ENCODE measurements at places on chromosomes 12 and 14.

GRCh38 chr14:57293866-57294837 lies 25.4 kb downstream of the AP5M1 start:
- DNase-seq = no peak

- DNase-seq = no peak
Measured at GRCh38 chr12:87217491-87217890, 811.7 kb downstream of the C12orf50 start.

DNA sequence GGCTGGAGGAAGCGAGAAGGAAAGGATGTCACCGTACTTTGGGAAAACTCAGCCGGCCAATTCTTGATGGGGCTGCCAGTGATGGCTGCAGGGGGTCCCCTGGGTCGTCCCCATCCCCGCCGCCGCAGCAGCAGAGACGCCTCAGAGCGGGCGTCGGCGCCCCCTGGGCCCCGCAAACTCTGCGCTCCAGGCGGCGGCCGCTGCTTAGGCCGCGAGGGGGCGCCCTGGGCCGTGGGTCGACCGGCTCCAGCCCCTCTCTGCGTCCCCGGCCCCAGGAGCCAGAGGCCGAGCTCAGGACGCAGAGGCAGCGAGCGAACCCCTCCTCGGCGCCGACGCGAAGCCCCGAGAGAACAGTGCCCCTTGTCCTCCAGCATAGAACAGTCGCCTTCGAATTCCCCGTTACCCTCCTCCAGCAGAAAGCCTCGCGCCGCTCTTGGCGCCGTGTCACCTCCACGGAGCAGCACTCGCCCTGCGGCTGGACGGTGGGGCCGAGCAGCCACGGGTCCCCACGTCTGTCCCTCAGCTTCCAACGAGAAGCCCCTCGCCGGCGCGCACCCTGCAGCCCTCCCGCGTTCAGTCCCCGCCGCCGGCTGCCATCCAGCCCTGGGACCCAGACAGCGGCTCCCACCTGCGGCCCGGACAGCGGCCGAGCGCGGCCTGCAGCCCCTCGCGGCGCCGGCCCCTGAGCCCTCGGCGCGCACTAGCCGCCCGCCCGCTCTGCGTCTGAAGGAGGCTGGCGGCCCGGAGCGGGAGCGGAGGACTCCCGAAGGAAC lies 106.6 kb downstream of the PRICKLE1 start:
- DNase-seq = peak; percentile 29

DNA sequence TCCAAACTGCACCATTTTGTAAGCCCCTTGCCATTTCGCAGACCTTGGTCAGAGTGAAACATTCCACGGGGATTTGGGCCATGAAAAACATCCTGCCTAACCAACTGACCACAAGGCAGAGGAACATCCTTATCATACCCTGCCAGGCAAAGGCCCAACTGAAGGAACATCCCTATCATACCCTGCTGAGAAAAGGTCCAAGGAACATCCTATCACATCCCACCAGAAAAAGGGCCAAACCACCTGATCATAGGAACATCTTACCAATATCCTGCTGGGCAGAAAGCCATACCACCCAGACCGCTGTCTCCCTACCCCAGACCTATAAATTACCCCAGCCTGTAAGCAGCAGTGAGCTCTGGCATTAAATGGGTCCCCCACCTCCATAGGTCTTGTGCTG lies 19.4 kb upstream of the LRRC9 start:
- no peak for DNase-seq

- no peak for DNase-seq
Measured at GRCh38 chr12:45893240-45893639, 97.1 kb downstream of the SCAF11 start.

DNA sequence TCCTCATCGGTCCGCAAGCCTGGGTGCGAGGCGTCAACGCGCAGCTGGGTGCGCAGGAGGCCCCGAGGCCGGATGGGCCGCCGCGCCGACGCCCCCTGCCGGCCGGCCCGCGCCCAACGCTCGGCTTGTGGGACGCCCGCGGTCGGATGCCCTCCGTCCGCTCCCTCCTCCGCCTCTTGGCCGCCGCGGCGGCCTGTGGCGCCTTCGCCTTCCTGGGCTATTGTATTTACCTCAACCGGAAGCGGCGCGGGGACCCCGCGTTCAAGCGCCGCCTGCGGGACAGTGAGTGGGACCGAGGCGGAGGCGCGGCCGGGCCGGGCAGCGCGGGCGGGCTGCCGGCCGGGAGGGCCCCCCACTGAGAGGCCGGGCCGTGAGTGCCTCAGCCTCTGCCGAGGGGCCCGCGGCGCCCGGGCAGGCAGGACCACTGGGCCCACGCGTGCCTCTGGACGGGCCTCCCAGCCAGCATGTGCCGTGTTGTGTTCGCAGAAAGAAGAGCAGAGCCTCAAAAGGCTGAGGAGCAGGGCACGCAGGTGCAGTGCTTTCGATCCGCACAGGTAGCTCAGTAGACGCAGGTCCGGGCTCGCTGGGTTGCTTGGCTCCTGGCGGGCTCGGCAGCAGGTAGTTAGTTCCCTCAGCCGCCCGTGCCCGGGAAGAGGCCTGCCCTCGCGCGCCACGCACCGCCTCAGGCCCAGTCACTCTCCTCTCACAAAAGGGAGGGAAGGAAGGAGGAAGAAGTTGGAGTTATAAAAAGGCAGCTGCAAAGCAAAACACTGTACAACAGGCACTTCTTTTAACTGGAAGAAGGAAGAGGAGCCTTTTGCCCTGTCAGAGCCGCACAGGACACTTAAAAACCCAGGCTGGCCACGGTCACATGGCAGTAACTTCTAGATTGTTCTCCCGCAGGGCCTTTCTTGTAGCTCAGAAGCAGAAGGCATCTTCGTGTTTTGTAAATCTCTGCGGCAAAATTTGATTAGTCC lies at the start of gene TOMM20L:
TSS of gene TOMM20L (plus strand) at position 119 of the 977 bp plus-strand sequence. CDS start at position 147, 28 bp downstream.
- DNase-seq = peak; percentile 73

DNA sequence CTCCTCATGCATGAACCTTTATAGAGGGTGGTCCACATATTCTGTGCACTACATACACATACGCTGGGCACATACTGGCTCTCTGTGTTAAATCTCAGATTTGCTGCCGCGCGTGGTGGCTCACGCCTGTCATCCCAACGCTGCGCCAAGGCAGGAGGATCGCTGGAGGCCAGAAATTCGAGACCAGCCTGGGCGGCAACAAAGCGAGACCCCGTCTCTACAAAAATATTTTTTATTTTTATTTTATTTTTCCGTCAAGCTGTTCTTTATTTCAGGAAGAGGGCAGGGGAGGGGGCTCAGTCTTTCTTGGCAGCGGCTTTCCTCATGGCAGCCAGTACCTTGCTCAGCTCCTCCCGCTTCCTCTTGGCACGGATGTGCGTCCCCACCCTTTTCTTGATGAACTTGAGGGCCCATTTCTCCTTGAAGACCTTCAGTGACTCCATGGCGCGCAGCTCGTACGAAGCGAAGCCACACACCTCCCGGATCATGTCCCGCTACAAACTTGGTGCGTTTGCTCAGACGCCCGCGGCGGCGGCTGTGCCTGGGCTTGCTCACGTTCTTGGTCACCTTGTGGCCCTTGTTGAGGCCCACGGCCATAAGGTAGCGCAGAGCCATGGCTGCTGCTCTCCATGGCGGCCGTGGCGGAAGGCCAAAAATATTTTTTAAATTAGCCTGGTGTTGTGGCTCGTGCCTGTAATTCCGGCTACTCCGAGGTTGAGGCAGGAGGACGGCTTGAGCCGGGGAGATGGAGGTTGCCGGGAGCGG lies 3.2 kb downstream of the DCAF4 start:
- DNase-seq = no peak

- DNase-seq = peak; percentile 45
Measured at GRCh38 chr12:57127101-57127725, 1.1 kb upstream of the LRP1 start.

DNA sequence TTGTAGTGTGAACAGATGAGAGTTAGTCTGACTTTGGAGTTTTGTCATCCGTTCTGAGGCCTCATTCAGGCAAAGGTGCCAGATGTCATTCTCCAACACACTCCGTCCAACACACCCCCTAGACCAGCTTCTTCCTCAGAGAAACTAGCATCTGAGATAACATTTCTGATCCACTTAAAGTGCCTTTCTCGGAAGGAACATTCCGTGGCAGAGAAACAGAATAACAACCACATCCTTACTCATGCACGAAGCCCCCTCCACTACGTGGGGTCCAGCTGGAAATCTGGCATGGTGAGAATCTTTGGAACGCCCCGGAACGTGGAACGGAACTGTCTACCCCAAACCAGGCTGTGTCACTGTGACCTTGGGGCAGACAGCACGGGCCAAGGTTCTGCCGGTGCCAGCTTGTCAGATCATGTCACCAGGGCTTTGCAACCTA lies 17.0 kb upstream of the BCL7A start:
- no peak for DNase-seq

- no peak for DNase-seq
Measured at GRCh38 chr12:2356601-2357125, 303.9 kb downstream of the CACNA1C start.

DNA sequence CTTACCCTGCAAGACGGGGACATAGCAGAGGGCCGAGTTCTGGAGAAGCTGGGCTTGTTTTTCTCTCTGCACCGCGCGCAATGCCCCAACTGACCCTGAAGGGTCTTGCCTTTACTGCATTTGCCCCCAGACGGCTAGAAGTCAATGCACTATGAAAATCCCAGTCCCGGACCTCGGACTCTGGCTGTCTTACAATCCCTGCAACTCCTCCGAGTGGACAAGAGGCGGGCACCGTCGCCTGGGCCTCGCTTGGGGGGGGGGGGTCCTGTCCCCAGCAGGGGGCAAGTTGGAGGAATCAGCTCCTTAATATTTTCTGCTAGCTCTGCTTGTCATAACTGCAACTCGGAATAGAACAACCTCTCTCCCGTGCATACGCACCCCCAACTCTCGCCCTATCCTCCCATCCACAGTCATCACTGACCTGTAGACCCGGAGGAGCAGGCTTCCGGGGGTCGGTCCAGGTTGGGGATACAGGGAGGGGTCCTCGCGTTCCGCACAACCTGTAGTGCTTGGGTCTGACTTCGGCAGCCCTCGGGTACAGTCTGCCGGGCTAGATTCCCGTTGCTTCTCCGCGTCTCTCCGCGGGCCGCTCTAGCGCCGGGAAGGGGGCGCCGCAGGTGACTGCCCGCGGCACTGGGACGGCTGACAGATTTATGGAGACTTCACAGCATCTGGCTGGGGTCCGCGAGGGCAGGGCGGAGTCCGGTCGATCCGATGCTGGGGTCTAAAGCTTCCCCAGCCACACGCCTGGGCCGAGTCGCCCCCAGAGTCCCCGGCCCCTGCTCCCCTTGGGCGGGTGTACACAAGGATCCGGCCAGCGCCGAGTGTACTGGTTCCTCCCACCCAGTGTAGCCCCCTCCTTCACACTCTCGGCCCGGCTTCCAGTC lies 3.3 kb upstream of the PAX9 start:
- no peak for DNase-seq

- no peak for DNase-seq
Measured at GRCh38 chr12:116009805-116010204, 267.7 kb downstream of the MED13L start.

GRCh38 chr12:69966839-69967238 lies 141.8 kb downstream of the MYRFL start:
- no peak for DNase-seq

DNA sequence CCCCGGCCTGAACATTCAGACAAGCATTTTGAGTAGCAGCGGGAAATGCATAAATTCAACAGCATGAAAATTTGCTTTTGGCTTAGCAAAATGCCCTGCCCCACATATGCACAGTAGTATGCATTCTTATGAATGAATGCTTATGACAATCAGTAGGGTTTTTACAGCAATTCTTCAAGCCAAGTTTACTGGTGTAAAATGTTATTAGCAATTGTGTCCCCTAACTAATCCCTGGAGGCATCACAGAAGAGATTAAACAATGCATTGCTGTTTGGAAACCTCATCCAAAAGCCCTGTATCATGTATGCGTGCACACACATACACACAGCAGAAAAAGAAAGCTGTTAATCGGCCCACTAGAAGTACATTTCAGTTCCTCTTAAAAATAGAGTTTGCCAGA lies 406.5 kb downstream of the LRIG3 start:
- DNase-seq = no peak

GRCh38 chr14:100741966-100742365 lies 15.3 kb downstream of the DLK1 start:
- DNase-seq = no peak

DNA sequence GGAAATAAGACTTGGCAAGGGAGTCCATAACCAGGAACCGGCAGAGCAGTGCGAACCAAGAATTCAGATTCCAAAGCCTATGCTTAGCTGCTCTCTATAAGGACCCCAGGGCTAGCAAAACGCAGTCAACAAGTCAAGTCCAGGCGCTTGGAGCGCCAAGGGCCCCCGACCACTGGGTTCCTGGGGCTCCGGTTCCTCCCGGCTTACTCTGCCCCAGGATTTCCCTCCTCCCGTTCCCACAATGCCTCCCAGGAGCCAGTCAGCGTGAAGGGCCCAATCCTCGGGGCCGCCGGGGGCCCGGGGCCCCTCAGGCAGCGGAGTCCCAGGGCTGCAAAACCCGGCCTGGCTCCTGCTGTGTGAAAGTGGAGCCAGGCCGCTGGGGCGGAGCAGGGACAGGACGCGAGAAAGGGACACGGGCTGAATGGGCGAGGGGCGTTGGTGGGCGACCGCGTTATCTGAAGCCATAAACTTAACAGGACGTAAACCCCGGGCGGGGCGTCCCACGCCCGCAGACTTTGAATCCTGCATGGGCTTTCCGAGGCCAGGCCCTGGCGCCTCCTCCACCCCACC lies 1.5 kb downstream of the KRT8 start:
- peak; percentile 23 for DNase-seq

DNA sequence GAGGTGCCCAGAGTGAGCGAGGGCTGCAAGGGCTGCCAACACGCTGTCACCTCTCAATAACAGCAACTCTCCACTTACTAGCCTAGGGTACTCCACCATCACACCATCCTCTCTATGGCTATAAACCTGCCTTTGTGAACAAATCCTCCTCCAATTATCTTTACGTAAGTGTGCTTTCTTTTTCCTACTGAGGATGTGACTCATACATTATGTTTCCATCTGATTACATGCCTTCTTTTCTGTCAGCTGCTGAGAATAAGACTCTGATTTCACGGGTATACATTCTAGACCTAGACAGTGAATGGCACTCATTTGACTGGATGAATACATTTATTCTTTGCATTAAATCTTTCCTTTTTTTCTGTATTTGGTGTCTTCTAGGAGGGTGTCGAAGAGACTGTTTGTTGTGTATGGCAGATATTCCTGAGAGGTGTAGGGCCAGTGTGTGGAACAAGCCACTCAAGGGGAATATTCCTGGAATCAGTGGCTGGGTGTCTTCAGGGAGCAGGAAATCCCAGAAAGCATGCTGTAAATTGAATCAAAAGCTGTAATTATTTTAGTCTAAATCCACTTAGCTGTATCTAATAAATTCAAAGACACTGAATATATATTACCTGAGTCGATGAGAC lies 327.3 kb upstream of the TMTC1 start:
- no peak for DNase-seq

GRCh38 chr14:96176811-96177211 lies 27.8 kb upstream of the BDKRB2 start:
- no peak for DNase-seq

- DNase-seq = no peak
Measured at GRCh38 chr12:40110586-40110985, 4.7 kb upstream of the SLC2A13 start.

- DNase-seq = no peak
Measured at GRCh38 chr12:104357421-104357952, 53.9 kb downstream of the EID3 start.

- DNase-seq = no peak
Measured at GRCh38 chr12:5114436-5114835, 70.8 kb downstream of the KCNA5 start.

- DNase-seq = no peak
Measured at GRCh38 chr12:92064422-92064821, 81.2 kb downstream of the BTG1 start.
